HuH-7 (cell line): ENCODE measurements at places on chromosomes 16 and 17.
A peak's percentile ranks its signal among the peaks of the same experiment; 100 is the strongest.

GRCh38 chr17:44334727-44335126 is 10.1 kb upstream of the SLC25A39 start:
- no peak for DNase-seq

DNA sequence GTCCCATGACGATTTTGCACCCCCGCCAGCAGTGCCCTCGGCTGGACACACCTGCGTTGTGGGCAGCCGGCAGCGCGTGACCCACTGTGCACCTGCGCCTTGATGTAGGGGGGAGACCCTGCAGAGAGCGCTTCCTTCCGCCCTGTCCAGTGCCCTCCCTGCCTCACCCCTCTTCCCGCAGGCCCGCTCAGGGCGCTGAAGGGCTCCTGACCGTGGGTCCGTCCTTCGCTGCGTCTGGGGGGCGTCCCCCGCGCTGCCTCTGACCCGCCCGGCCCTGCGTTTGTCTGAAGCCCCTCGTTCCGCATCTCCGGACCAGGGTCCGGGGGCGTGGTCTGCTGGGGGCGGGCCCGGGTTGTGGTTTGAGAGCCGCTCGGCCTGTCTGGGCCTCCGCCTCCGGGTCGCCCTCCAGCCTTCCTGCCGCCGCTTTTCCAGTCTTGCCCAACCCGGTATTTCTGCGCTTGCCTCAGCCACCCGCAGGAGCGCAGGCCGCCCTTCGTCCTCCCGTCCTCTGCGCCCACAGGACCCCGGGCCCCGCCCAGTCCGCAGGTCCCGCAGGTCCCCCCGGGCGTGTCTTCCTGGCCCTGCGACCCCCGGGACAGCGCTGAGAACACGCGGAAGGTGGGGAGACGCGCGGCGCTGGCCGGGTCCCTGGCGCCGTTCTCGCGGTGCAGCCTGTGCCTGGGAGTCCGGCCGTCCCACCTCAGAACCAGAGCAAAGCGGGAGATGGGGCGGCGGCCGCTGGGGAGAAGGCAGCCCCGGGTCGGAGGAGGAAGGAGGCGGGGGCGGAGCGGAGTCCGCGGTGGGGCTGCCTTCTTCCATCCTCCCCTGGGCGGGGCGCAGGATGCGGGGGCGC is 4.0 kb upstream of the IL17C start:
- DNase-seq: no peak

GRCh38 chr17:32819035-32819434 is 57.9 kb downstream of the MYO1D start:
- no peak for DNase-seq

DNA sequence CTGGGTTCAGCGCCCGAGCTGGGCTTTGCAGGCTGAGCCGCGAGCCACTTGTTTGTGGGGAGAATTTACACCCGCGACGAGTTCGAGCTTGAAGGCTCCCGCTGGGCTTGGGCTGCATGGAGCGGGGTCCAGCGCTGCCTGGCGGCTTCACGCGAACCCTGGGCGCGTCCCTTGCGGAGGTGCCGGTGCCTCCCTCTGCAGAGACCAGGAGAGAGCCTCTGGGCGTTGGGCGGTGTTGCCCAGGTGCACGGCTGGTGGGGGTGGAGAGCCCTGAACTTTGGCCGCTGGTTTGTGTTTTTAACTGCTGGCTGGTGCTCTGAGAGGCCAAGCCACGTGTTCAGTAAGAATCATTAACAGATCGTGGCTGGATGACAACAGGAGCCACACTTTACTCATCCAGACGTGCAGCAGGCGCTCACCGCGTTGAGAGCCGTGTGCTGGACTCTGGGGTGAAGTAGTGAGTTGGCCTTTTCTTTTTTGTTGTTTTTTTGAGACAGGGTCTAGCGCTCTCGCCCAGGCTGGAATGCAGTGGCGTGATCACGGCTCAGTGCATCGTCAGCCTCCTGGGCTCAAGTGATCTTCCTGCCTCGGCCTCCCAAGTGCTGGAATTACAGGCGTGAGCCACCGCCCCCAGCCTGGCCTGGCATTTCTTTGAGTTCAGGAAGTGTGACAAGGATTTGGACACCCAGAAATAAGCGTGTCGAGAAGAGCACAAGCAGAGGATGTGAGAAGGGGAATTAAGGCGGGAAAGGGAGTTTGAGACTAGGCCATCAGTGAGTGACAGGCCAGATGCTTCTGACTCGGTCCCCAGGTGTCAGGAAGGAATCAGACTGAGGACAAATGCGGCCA is 827 bp downstream of the CDK10 start:
- peak; percentile 99 for DNase-seq

GRCh38 chr16:3957344-3957980 is 76.9 kb upstream of the CREBBP start:
- DNase-seq: no peak

GRCh38 chr17:82317394-82318168 is at the start of gene CD7:
Gene CD7 (minus strand): TSS chr17:82317608. CDS start chr17:82317495, 113 bp downstream.
- no peak for DNase-seq
